ENCODE measurements at places on chromosomes 1 and 21.
A peak's percentile ranks its signal among the peaks of the same experiment; 100 is the strongest.

DNA sequence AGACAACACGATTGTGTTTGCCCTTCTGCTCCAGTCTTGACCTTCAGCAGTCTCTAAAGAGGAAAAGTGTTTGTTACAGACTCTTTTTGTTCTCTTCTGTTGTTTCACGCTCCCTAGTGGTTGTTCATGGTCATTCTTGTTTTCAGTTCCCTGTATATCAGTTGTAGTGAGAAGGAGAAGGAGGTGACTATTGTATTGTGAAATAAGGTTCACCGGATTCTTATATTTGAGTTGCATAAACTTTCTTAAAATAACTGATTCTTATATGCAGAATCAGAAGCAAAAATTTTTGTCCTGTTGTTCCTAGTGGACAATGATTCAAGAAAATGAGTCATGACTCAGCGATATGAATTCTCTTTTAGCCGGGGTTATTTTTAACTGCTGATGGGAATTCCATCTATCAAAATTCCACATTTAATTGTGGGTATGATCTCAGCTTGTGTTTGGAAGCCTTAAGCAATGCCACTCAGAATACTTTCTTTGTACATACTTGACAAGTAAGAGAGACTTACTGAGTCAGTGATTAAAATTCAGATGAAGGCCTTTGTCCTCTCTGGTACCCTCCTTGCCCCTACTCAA, 152.2 kb downstream of the CLEC20A start:
- no peak for DNase-seq

- DNase-seq, result no peak
Measured at GRCh38 chr1:184199036-184199435, 147.5 kb downstream of the TSEN15 start.

DNA sequence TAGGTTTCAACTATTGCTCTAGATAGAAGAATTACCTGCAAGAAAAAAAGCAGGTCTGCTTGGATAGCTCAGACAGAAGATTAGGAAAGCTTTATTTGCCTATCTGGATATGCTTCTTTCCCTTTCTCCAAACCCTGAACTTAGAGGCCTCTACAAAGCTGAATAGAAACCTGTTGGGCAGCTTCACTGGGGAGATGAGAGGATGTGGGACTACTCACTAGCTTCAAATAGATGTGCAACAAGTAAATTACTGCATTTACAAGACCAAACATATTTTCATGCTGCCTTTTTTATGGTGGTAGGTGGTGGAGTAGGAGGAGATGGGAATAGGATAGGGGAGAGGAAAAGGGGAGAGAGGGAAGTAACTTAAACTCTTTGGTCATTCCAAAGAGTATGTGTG, 6.4 kb downstream of the CLCA2 start:
- DNase-seq, result no peak

GRCh38 chr1:229086686-229087085, 184.2 kb upstream of the RAB4A start:
- no peak for DNase-seq

- DNase-seq, result no peak
Measured at GRCh38 chr1:29515170-29515955, 279.0 kb downstream of the PTPRU start.

GRCh38 chr1:51957618-51958017, 32.9 kb downstream of the RAB3B start:
- peak; percentile 51 for DNase-seq

- no peak for DNase-seq
Measured at GRCh38 chr1:14988636-14989035, 164.9 kb upstream of the TMEM51 start.

DNA sequence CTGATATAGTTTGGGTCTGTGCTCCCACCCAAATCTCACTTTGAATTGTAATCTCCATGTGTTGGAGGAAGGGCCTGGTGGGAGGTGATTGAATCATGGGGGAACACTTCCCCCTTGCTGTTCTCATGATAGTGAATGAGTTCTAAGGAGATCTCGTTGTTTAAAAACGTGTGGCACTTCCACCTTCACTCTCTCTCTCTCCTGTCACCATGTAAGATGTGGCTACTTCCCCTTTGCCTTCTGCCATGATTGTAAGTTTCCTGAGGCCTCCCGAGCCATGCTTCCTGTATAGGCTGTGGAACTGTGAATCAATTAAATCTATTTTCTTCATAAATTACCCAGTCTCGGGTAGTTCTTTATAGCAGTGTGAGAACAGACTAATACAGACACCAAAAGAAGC, 40.4 kb downstream of the FRRS1 start:
- no peak for DNase-seq

- DNase-seq, result no peak
Measured at GRCh38 chr1:204623365-204623893, 62.1 kb downstream of the LRRN2 start.

- DNase-seq, result no peak
Measured at GRCh38 chr1:5658340-5659316, 333.6 kb downstream of the NPHP4 start.

- no peak for DNase-seq
Measured at GRCh38 chr21:35291034-35291433, 241.9 kb upstream of the RUNX1 start.

DNA sequence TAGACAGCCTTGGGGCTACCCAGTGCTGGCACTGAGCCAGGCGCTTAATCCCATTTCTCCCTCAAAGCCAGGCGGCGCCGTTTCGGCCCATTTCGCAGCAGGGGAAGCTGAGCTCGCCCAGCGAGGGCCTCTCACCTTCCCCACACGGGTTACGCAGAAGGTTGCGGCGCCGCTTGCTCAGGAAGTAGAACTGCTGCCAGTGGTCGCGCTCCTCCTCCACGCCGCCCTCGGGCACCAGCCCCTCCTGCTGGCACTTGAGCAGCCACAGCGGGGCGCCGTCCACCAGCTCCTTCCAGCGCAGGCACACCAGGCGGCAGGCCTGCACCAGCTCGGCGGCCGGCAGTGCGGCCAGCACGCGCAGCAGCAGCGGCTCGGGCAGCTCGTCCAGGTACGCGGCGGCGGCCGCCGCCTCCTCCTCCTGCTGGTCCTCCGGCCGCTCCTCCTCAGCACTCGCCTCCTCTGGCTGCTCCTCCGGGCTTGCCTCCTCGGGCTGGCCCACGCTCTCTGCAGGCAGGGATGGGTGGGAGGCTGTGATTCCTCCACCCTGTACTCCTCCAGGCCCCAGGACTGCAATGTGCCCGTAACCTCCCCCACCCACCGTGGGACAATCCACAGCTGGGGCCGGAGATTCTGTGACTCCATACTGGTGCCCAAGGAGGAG, 3.8 kb downstream of the FBXO2 start:
- DNase-seq, result no peak

DNA sequence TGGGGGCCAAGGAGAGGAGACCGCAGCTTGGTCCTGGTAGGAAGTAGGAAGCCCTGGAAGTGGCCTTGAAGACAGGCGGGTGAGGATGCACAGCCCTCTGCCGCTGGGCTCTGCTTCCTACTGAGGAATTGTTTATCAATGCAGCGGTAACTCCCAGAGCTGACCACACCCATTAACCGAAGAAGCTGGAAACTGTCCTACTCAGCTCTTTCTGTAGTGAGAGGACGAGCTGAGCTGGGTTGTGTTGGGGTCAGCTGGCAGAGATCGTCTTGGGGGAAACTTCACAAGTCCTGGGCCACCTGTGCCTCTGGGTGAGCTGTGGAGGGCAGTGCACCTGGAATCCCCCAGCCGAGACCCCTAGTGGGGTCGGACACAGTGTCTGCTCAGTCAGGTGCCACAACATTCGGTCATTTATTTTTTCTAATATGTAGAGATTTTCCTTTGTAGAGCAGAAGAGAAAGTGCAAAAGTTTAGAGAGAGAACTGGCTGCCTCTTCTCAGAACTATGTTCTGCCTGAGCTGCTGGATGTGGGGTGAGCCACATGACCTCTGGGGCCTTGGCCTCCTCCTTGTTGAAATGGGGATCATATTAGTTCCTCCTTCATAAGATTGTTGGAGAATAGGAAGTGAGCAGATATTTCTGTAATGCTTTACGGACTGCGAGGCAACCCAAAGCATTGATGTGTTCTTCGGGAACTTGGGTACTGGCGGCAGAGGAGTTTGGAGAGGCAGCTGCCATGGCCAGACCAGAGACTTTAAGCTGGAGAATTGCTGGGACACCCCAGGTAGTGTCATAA, 3.6 kb downstream of the NECAP2 start:
- no peak for DNase-seq

DNA sequence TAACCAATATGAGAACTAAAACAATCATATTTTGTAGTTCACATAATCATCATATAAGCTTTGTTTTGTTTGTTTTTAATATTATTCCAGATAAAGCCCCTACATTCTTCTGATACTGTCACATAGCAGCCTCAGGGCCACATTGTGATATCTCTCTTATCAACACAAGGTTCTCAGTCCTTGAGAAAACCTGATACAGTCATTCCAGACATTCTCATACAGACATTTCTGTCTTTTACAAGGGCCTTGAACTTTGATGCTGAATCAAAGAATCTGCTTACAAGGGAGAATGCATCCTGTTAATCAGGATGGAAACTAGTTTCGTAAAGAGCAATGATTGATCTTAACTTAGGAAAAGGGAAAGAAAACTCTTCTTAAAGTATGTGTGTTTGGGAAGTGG, 12.7 kb upstream of the VCAM1 start:
- DNase-seq, result no peak

DNA sequence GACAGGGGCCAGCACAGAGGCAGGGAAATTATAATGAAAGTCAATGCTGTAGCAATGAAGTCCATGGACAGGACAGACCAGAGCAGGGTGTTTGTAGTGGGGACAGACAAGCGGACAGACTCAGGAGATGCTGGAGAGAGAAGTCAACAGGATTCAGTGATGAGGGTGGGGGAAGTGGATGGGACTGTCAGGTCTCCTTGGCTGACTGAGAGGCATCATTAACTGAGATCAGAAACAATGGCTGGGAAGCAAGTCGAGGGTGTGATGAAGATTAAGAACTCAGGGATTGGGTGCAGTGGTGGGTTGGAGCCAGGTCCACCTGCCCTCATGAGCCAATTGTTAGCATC, 25.5 kb downstream of the CD58 start:
- no peak for DNase-seq

- DNase-seq, result no peak
Measured at GRCh38 chr21:38303300-38303699, 46.5 kb downstream of the KCNJ15 start.
